ENCODE measurements at places on chromosomes 11 and 22.

GRCh38 chr11:111797145-111797581 is 31.0 kb upstream of the PPP2R1B start:
- no peak for DNase-seq

DNA sequence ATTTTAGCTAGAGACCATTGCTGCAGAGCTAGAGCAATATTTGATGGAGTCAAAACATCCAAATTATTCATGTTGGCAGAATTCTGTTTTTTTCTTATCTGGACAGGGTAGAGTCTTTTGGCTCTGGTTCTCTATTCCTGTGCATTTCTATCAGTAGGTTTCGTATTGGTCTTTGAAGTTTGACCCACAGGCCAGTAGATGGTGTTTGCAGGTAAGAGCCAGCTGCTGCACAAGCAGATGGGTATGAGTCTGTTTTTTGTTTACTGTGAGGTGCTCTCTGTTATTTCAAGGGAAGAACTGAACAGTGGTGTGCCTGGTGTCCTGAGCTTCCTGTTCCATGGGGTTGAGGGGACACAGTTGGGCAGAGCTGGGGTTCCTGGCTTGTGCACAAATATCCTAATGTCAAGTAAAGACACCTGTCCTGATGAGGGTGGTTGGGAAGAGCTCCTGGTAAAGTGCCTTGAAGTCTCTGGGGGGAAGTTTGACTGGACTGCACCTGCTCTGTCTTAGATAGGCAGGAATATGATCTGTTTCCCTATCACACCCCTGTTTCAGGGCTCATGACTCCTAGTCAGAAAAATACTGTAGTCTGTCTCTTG is 34.0 kb upstream of the SLC22A25 start:
- DNase-seq, result no peak

- no peak for DNase-seq
Observed at GRCh38 chr22:23762842-23763578, at the start of gene C22orf15. C22orf15 (plus strand) TSS chr22:23762990; CDS start chr22:23763307, 317 bp downstream.

DNA sequence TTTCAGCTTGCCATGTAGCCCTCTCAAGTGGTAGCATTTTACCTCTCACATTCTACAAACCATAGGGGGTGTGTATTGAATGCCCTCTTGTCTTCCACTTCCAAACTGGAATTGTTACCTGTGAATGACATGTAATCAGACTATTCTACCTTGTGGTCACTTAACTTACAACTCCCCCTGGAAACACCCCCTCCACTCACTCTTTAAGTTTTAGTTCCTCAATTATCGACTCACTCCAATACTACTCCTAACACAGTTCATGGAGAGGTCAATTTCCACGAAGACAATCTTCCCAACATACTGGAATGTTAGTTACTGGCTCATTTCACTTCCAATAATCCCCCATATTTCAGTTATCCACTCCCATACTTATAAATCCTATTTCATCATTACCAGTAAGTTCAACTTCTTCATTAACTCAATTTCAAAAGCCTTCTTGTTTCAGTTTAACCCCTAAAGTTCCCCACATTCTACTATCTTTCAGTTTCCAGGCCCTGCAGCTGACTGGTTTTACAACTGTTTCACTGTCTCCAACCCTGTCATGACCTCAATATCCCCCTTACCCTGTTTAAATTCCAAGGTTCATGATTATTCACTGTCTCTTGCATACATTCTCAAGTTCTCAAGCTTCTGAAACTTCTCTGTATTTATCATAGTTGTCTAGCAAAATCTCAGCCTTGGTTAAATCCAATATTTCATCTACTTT is 92.5 kb downstream of the C11orf87 start:
- DNase-seq, result no peak

DNA sequence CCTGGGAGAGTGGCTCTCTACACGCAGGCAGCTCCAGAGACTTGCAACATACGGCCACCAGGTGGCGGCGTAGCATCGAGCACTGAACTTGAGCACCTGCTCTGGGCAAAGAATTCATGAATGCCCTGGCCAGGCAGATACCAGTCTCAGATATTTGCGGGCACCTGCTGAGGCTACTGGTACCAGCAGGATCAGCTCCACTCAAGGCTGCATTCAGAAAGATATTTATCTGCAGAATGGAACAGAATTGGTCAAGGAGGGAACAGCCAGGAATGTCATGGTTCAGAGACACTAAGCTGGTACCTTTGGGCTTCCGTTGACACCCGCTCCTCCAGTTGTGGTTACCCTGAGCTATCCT is 10.8 kb upstream of the CCDC86 start:
- DNase-seq, result no peak

DNA sequence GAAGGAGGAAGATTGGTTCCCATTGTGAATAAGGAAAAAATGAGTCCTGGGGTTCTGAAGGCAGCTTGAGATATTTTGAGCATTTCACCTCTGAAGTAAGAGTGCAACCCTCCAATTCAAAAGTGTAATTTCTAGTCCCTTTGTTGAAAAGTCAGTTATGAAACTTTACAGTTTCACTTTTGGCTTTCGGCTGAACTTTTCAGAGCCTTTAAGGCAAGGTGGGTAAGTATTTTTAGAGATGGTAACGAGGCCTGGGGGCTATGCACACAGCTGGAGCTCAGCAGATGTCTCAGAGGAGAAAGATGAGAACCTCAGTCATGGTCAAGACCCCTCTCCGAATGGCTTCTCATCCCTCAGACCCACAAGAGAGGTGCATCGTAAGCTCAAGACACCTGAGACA is 267.6 kb downstream of the KIRREL3 start:
- DNase-seq, result no peak

- DNase-seq, result no peak
Observed at GRCh38 chr11:74299015-74299414, 12.4 kb downstream of the P4HA3 start.

GRCh38 chr11:109425554-109425953 is 3.6 kb downstream of the C11orf87 start:
- DNase-seq, result no peak

- no peak for DNase-seq
Observed at GRCh38 chr22:29113319-29113718, 40.5 kb downstream of the KREMEN1 start.

GRCh38 chr11:93519179-93519578 is 24.0 kb downstream of the SMCO4 start:
- DNase-seq, result no peak

DNA sequence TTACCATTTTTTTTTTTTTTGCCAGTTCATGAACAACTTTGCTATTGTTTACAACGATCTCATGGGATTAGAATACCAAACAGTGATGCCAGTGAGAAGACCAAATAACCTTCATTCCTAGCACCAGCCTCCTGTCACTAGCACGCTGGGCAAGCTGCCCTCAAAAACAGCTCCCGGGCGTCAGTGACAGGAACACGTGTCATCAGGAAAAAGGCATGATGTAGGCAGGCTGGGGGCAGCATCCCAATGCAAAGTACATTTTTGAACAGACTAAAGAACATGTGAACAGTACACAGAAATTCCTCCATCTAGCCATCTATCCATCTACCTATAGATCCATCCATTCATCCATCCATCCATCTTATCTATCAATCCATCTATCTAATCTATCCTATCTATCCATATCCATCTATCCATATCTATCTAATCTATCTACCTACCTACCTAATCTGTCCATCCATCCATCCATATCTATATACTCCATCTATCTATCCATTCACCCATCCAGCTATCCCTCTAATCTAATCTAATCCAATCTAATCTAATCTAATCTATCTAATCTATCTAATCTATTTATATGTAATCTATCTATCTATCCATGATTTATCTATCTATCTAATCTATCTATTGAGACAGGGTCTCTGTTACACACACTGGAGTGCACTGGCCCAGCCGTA is 378.5 kb downstream of the SHANK2 start:
- DNase-seq, result no peak

Data from urinary bladder (tissue), 4 donors.